ENCODE measurements at places on chromosomes 5 and 9. TPM values are rescaled to one million over a fixed set of nuclear protein-coding genes. Genes with fewer than 3 reads are reported as not detected.
A peak's percentile ranks its signal among the peaks of the same experiment; 100 is the strongest.

The FOXD4L3 gene
- not detected for total RNA-seq

- no peaks in the 10 kb centered on the region for H3K36me3 ChIP-seq
- H3K27me3 ChIP-seq, result no peaks in the 10 kb centered on the region
- H3K4me1 ChIP-seq, result no peaks in the 10 kb centered on the region
- DNase-seq, result no peak
- no peak overlapping the region for H3K4me3 ChIP-seq
- no peak overlapping the region for H3K27ac ChIP-seq
Observed at GRCh38 chr5:111367115-111367514, 142.9 kb downstream of the CAMK4 start.

The PCDHA12 gene
- total RNA-seq, result 4.3 TPM

GRCh38 chr9:117480729-117481128, 65.9 kb upstream of the ASTN2 start:
- no peak overlapping the region for H3K4me3 ChIP-seq
- DNase-seq, result no peak

The PRLR gene
- 2.2 TPM for total RNA-seq

GRCh38 chr5:139592289-139592688, 31.1 kb downstream of the UBE2D2 start:
- no peaks in the 10 kb centered on the region for H3K27me3 ChIP-seq
- H3K27ac ChIP-seq, result no peak overlapping the region
- no peak overlapping the region for H3K4me3 ChIP-seq
- no peak for DNase-seq
- no peaks in the 10 kb centered on the region for H3K4me1 ChIP-seq

DNA sequence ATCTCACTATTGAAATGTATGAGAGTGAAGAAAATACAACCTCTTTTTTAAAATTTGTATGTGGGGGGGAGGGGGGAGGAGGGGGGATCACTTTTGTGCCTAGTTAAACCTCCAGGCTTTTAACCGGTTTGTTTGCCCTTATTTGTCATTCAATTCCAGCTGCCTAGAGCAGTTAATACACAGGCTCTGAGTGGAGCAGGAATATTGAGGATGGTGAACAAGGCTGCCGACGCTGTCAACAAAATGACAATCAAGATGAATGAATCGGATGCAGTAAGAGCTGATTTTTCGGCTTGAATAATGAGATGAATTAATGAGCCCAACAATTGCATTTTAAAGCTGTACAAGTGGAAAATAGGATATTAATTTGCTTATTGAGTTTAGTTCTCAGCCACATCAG, 28.7 kb upstream of the SNX24 start:
- no peak for DNase-seq
- no peaks in the 10 kb centered on the region for H3K36me3 ChIP-seq
- H3K4me3 ChIP-seq, result no peak overlapping the region
- no peaks in the 10 kb centered on the region for H3K4me1 ChIP-seq
- H3K27me3 ChIP-seq, result no peaks in the 10 kb centered on the region
- no peak overlapping the region for H3K27ac ChIP-seq

The PCDHB10 gene
- 4.9 TPM for total RNA-seq

DNA sequence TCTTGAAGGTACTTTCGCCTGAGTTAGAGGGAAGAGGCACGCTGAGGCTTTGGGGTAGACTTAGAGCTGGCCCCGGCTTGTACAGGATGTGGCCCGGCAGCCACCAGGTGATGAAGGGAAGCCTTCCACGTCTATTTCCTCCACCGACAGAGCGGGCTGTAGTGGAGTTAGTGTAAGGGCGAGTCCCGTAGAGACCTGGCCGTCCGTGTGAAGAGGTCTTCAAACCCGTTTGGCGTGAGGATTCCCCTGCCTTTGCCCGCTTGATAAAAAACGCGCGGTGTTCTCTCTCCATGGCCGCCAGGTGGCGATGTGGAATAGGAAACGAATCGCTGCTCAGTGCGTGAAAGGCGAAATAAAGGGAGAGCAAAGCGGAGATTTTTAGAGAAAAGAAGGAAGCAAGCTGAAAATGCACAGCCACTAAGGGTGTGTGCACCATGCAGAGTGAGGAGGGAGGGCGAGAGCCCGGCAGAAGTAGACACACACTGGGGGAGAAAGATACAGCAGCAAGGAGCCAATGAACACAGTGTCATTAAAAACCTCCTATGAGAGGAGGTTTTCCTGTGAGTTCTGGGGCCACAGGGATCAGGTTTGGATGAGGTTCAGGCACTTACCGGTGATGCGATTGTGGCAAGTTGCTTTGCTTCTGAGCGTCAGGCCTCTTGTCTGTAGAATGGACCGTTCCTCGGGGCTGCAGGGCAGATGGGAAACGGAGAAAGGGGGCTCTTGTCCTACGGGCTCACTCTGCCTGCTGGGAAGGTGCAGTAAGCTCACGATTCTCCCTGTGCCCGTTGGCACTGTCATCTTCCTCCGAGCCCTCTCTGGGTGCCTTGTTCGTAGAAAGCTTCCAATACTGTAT, 34.2 kb downstream of the STC2 start:
- peak overlapping the region; percentile 30 for H3K4me3 ChIP-seq
- peak; percentile 87 for DNase-seq
- no peaks in the 10 kb centered on the region for H3K36me3 ChIP-seq
- no peak overlapping the region for H3K27ac ChIP-seq
- peaks cover 9% of the 10 kb centered on the region for H3K4me1 ChIP-seq

The PCDHB3 gene
- total RNA-seq, result 3.1 TPM

DNA sequence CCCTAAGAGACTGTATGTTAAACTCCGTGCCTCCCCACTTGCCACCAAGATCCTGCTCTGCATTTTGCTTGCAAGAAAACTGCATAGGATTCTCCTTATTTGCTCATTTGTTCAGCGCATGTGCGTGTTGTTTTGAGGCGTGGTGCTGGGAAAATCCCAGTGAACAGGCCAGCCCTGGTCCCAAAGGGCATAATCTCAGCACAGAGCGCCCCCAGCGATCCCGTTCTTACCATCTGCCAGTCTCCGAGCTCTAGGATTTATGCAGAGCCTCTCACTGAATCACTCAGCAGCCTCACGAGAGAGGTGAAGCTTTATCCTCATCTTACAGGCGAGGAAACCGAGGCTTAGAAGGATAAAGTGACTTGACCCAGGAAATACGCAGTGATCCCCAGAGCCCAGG, 11.5 kb downstream of the PRRX2 start:
- H3K27ac ChIP-seq, result no peak overlapping the region
- peaks cover 4% of the 10 kb centered on the region for H3K4me1 ChIP-seq
- H3K27me3 ChIP-seq, result no peaks in the 10 kb centered on the region
- H3K4me3 ChIP-seq, result no peak overlapping the region
- DNase-seq, result no peak

- H3K4me3 ChIP-seq, result no peak overlapping the region
- no peaks in the 10 kb centered on the region for H3K27me3 ChIP-seq
- no peaks in the 10 kb centered on the region for H3K4me1 ChIP-seq
- H3K27ac ChIP-seq, result no peak overlapping the region
Observed at GRCh38 chr5:69295088-69295754, 37.4 kb downstream of the CCDC125 start.

DNA sequence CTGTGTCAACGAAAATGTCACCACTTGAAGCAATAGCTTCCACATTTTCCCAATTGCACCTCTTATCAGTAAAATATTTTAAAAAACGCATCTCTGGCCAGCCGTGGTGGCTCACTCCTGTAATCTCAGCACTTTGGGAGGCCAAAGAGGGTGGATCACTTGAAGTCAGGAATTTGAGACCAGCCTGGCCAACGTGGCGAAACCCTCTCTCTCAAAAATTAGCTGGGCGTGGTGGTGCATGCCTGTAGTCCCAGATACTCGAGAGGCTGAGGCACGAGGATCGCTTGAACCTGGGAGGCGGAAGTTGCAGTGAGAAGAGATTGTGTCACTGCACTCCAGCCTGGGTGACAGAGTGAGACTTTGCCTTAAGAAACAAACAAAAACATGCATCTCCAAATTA, 210.1 kb upstream of the CHD1 start:
- no peak for DNase-seq
- no peak overlapping the region for H3K4me3 ChIP-seq
- no peaks in the 10 kb centered on the region for H3K4me1 ChIP-seq
- no peaks in the 10 kb centered on the region for H3K36me3 ChIP-seq
- H3K27ac ChIP-seq, result no peak overlapping the region

The ISL1 gene
- 5.4 TPM for total RNA-seq

The TMEM174 gene
- total RNA-seq, result not detected

- H3K4me3 ChIP-seq, result peak overlapping the region; percentile 96
- H3K4me1 ChIP-seq, result peaks cover 37% of the 10 kb centered on the region
- H3K27me3 ChIP-seq, result no peaks in the 10 kb centered on the region
- DNase-seq, result no peak
Observed at GRCh38 chr5:54520940-54521339, 3.4 kb downstream of the SNX18 start.

The LHX3 gene
- 0.62 TPM for total RNA-seq

The C9 gene
- 0.74 TPM for total RNA-seq

The NIM1K gene
- total RNA-seq, result 0.79 TPM

DNA sequence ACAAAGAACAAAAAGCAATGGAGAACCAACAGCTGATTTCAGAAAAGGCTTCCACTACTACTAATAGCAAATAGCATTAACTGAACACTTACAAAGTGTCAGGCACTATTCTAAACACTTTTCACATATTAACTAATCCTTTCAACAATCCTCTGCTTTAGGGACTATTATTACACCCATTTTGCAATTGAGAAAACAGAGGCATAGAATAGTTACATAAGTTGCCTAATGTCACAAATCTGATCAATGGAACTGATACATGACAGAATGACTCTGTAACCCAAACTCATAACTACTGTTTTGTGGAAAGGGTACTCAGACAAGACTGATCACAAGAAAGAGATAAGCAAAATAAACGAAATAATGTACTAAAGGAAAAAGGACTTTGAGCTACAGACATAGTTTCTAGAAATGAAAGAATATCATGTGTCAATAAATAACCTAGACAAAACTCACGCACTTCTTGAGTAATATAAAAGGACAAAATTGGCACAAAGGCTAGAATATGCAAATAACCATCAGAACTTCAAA, 31.3 kb downstream of the ABHD17B start:
- no peaks in the 10 kb centered on the region for H3K36me3 ChIP-seq
- no peaks in the 10 kb centered on the region for H3K27me3 ChIP-seq
- no peak for DNase-seq
- H3K27ac ChIP-seq, result peak overlapping the region; percentile 5

The PCDHA13 gene
- 4.4 TPM for total RNA-seq

DNA sequence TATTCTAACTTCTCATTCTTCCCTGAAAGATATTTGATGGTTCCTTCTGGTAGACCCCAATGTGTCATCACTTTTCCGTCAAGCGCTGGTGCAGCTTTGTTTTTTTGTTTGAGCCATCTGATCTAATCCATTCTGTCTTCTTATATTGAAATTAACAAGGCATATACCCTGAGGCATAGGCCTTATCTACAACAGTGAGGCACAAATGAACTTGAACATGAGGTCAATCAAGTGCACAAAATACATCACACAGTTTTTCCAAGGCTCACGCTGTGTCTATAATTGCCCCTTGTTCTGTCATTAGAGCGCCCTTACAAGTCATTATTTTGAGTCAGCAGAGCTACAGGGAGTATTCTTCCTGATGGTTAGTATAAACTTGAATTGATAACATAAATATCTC, 406.6 kb downstream of the MAT2B start:
- no peak overlapping the region for H3K27ac ChIP-seq
- no peak overlapping the region for H3K4me3 ChIP-seq
- DNase-seq, result no peak
- no peaks in the 10 kb centered on the region for H3K4me1 ChIP-seq

- no peak overlapping the region for H3K4me3 ChIP-seq
- H3K4me1 ChIP-seq, result no peaks in the 10 kb centered on the region
- no peaks in the 10 kb centered on the region for H3K27me3 ChIP-seq
- no peaks in the 10 kb centered on the region for H3K36me3 ChIP-seq
- DNase-seq, result no peak
Observed at GRCh38 chr5:1478271-1479035, 33.2 kb upstream of the SLC6A3 start.

DNA sequence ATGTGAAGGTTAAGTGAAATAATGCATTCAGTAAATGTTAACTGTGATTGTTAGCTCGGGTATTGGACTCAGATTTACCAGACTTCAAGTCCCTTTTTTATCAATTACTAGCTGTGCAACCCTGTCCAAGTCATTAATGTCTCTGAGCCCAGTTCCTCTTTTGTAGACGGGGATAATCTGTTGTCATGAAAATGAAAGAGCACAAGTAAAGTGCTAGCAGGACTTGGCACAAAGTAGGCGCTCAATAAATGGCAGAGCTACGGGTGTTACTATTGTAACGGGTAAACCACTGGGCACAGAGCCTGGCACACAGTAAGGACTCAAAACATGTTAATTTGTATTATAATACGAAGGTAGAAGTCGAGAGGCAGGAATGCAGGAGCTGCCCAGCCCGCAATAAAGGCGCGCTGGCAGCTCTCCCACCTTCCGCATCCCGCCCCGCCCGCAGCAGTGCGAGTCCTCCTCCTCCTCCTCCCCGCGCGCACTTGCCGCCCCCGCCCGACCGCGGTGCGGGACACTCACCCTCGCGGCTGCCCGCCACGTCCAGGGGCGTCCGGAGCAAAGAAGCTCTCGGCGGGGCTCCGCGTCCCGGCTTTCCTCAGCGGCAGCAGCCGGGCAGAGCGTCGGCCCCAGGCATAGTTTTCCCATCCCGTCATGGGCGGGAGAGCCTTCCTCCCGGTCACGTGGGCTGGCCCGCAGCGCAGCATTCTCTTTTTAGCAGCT, at the start of gene C1QTNF2:
C1QTNF2 (minus strand) TSS at position 637 of the 723 bp plus-strand sequence. CDS start 15,615 bp downstream, outside the sequence.
- H3K4me3 ChIP-seq, result peak within 1 kb of the TSS; percentile 68
- H3K36me3 ChIP-seq, result no peaks in the 10 kb centered on the region
- H3K27ac ChIP-seq, result no peak within 1 kb of the TSS
- H3K4me1 ChIP-seq, result peaks cover 14% of the 10 kb centered on the region

The ANKRD34B gene
- 0.16 TPM for total RNA-seq

GRCh38 chr5:147912011-147912410, 5.7 kb upstream of the C5orf46 start:
- H3K4me3 ChIP-seq, result no peak overlapping the region
- no peak for DNase-seq
- no peak overlapping the region for H3K27ac ChIP-seq
- H3K4me1 ChIP-seq, result no peaks in the 10 kb centered on the region

DNA sequence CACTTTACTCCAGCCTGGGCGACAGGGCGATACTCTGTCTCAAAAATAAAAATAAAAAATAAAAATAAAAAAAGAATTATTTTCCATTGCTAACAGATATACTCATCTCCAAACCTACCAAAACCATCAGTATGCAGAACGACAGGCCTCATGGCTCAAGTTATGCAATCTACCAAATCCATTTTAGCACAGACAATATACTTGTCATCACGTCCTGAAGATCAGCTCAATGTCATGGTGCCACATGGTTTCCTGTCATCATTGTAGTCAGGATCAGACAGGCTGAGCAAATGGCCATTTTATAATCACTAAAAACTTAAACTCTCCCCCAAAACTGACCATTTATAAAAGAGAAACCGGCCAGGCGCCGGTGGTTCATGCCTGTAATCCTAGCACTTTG, 69.1 kb downstream of the HABP4 start:
- no peaks in the 10 kb centered on the region for H3K36me3 ChIP-seq
- H3K27ac ChIP-seq, result no peak overlapping the region
- H3K27me3 ChIP-seq, result no peaks in the 10 kb centered on the region
- DNase-seq, result no peak
- H3K4me3 ChIP-seq, result no peak overlapping the region
